GM12891 (cell line): ENCODE measurements at places on chromosomes 16 and 17.
A peak's percentile ranks its signal among the peaks of the same experiment; 100 is the strongest.

DNA sequence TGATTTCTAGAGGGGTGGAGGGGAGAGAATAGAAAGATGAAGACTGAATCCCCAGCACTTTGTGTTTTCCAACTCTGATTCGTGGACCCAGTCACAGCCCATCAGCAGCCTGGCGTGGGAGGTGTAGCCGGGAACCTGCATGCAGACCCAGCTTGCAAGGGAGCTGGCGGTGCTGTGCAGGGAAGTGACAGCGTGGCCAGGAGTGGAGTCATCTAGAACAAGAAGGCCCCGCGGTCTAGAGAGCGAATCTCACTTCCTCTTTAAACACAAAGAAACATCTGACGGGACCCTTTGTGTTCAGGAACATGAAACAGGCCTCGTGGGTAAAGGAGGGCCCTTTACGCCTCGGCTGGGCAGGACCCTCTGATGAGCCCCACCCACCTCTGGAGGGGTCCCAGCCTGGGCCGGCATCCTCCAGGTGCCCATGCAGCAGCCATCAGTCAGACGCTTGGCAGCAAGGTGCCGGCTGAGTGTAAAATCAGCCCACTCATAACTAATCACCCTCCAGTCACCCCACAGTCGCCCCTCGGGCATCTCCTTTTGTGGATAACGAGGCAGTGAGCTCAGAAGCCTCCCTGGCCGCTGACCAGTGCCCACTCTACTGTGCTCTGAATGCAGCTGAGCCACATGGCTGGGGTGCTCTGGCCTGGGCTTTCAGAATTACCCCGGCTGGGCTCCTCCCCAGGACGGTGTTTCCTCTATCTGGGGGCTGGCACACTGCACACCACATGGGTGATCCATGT lies 4.4 kb downstream of the SNAI3 start:
- peak; percentile 92 for DNase-seq

- no peak for DNase-seq
These were observed 82.9 kb downstream of the AIPL1 start for GRCh38 chr17:6352016-6352415.

DNA sequence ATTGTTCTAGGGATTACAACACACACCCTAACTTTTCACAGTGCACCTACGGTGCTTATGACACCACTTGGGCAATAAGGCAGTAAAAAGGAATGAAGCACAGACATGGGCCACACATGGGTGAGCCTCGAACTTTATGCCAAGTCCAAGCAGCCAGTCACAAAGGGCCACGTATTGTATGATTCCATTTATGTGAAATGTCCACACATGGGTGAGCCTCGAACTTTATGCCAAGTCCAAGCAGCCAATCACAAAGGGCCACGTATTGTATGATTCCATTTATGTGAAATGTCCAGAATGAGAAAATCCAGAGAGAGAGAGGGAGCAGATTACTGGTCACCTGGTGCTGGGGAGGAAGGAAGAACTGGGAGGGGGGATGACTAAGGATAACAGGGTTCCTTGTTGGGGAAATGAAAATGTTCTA lies 22.2 kb downstream of the RMI2 start:
- no peak for DNase-seq

DNA sequence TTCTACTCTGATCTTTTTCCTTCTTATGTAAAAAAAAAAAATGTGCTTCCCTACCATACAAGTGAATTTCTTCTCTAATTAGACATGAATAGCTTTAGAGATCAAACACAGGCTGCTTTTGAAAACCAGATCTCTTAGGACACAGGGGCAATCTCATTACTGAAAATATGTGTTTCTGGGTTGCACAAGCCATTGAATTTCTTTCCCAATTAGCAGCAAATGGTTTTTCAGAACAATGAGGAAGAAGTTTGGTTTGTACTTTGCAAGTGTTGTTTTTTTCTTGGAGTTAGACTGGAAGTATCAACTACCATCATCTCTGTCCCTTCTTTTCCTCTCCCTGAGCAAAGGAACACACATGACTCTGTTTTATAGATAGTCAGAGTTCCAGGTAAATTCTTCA lies 5.6 kb upstream of the ANKS4B start:
- no peak for DNase-seq

DNA sequence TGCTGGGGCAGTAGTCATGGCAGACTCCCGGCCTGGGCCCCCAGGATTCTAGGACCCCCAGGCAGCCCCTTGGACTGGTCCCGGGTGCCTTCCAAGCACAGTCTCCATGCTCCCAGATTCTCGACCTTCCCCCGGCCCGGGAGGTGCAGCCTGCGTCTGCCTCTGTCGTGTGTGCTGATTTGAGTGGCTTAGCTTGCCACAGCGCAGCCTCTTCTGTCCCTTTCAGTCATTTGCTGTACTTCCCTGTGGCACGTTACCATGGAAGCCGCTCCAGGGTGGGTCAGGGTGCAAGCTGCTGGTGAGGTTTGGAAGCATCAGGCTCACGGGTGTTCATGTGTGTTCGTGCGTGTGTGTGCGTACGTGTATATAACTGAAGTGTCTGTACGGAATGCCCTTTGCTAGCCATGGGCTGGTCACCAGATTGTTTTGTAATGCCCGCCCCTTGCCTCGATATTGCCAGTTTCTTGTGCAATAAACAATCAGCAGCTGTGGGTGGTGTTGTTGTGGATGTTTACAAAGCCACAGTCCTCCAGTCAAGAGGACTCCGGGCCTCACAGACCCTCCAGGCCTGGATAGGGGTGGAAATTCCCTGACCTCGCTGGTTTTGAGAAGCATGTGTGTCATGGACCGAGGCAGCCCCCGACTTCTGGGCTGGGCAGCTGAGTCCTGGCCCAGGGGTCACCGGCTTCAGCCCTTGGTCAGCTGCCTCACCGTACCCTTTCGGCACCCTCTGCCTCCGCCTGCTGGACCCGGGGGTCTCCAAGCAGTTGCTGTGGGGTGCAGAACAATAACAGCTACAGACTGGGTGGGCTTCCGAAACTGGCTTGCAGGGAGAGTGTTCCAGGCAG lies 9.7 kb upstream of the CLEC18A start:
- no peak for DNase-seq

DNA sequence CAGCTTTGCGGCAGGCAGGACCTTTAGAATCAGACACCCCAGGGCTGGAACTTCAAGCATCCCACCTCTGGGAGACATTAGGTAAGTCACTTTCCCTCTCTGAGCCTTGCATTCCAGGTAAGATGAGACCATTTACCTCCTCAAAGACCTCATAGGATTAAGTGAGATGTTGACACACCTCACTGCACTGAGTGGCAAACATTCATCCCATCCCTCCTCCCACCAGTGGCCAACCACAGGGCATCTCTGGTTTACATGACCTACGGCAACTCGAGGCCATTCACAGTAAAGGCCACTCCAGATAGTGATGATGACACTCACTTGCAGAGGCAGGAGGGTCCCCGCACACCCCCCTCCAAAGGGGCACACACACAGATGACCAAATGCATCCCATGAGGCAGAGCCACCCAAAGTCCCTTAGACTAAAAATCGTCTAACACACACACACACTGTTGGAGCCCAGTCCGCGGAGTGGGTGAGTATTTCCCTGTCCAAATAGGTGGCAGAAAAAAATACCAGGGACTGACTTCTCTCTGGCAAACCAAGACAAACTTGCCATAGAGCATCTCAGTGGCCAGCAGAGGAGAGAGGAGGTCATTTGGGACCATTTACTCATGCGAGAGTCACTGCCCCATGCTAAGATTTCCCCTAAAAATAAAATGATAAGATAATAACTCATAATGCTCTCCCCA lies 454.9 kb downstream of the SOX9 start:
- DNase-seq, result no peak

- DNase-seq, result no peak
These were observed 221.7 kb downstream of the RPTOR start for GRCh38 chr17:80766290-80766855.

DNA sequence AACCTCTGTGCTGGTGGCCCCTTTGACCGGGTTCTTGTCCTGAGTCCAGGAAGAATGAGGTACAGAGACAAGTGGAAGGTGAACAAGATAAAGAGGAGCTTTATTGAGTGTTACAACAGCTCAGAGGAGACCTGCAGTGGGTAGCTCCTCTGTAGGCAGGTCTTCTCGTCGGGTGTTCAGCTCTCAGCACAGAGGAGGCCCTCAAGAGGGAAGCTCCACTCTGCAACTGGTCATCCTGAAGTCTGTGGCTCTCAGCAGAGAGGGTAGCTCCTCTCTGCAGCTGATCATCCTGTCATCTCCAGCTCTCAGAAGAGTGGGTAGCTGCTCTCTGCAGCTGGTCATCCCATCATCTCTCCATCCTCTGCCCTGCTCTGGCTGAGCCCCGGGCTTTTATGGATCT lies 39.7 kb downstream of the SCPEP1 start:
- DNase-seq, result no peak

- no peak for DNase-seq
These were observed 8.4 kb downstream of the RSPRY1 start for GRCh38 chr16:57194512-57194911.

- DNase-seq, result no peak
These were observed 8.9 kb upstream of the WSCD1 start for GRCh38 chr17:6061290-6061689.

DNA sequence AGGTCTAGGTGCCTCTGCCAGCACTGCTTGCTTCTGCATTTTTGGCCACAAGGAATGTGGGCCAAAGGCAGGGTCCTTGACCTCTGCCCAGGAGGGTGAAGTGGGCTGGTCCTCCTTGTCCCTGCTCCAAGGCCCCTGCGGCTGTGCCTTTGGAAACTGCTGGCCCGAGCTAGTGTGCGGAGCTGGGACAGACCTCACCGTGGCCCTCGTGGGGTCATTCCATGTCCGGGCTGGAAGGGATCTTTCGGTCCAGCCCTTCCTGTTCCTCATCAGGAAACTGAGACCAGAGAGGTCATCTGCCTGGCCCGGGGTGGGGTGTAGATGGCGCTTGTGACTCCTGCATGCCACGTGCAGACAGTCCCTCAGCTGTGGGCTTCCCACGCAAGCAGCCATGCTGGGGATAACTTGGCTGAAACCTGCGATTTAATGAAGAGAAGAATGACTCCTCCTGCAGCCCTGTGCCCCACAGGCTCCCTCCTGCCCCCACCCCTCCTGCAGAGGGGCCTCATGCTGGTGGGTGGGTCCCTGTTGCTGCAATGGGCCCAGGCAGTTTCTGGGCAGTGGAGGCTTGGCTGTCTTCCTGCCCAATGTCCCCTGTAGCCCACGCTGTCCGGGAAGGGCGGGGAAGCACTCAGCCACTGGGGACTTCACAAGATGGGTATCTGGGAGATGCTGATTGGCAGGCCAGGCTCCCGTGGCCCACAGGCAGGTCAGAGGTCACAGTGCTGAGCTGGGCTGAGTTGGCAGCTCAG lies 245.2 kb downstream of the SEC14L1 start:
- DNase-seq, result no peak

- DNase-seq, result no peak
These were observed 100.3 kb downstream of the ADCY9 start for GRCh38 chr16:4016005-4016352.

- no peak for DNase-seq
These were observed 16.6 kb downstream of the LDHD start for GRCh38 chr16:75099738-75100602.

DNA sequence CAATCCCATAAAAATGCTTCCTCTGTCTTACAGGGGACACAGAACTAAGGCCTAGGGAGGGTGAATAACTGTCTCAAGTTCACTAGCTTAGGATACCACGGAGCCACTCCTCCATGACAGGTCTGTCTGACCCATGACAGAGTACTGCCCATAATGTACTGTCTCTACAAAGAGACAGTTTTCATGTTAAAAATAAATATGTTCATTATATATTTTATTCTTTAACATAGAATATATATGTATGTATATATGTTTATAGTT lies 28.3 kb upstream of the DYNLRB2 start:
- DNase-seq, result no peak

GRCh38 chr17:82216301-82217119 lies 3.9 kb upstream of the CCDC57 start:
- DNase-seq, result no peak

- no peak for DNase-seq
These were observed 173.2 kb upstream of the MYOCD start for GRCh38 chr17:12492450-12492849.

DNA sequence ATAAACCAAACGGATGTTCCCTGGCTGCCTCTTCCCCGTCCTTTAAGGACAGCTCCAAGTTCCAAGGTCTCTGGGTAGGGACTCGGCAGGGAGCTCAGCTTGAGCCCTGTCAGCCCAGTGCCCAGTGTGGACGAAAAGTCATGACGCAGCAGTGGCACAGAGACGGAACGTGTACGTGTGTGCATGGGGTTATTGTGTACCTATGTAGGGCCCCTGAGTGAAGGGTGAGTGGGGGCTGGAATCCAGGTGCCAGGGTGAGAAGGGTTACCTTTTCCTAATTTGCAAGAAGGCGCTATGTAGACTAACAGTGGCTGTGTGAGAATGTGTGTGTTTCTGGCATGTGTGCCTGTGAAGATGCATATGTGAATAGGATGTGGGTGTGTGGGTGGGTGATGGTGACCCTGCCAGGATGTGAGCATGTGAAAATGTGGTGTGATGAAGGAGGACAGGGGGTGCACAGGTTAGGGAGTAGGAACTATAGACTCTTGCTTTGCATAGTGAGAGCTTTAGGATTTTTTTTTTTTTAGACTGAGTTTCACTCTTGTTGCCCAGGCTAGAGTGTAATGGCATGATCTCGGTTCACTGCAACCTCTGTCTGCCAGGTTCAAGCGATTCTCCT lies 6.0 kb downstream of the SCN4A start:
- no peak for DNase-seq

- no peak for DNase-seq
These were observed 3.5 kb upstream of the CTCF start for GRCh38 chr16:67558859-67559258.

DNA sequence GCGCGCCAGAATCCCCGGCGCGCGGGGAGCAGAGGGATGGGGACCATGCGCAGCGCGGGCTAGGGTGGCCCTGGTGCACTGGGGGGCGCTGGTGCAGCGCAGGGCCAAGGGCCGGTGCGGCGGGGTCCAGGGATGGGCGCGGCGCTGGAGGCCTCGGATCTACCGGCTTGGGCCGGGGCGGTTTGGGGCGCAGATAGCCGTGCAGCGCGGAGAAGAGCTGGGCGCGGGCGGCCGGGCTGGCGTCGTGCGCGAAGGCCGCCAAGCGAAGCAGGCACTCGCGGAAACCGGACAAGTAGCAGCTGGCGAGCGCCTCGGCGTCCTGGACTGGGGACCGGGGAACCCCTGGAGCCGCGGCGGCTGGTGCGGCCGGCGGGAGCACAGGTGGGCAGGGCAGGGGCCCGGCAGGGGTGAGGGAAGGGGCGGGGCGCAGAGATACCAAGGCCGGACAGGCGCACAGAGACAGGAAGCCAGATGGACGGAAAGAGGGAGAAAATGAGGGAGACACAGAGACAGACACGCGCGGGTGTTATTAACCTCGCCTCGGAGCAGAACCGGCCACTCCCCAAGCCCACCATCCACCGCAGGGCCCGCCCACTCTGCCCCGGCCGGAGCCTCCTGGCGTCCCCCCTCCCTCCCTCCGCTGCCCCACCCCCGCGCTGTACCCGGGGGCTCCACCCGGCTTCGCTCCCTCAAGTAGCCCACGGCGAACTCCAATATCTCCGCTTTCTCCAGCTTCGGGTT lies 2.1 kb downstream of the HES7 start:
- no peak for DNase-seq
